ENCODE measurements at places on chromosomes 2 and 18.

GRCh38 chr18:75115514-75115913 lies 93.4 kb downstream of the PTGR3 start:
- DNase-seq = peak; percentile 31

GRCh38 chr18:79690586-79691482 lies 11.2 kb downstream of the CTDP1 start:
- DNase-seq = no peak

GRCh38 chr2:108591163-108591562 lies 56.9 kb downstream of the LIMS1 start:
- no peak for DNase-seq

GRCh38 chr2:134416018-134416417 lies 162.1 kb downstream of the MGAT5 start:
- no peak for DNase-seq

GRCh38 chr2:229085439-229085838 lies 185.6 kb downstream of the PID1 start:
- no peak for DNase-seq

DNA sequence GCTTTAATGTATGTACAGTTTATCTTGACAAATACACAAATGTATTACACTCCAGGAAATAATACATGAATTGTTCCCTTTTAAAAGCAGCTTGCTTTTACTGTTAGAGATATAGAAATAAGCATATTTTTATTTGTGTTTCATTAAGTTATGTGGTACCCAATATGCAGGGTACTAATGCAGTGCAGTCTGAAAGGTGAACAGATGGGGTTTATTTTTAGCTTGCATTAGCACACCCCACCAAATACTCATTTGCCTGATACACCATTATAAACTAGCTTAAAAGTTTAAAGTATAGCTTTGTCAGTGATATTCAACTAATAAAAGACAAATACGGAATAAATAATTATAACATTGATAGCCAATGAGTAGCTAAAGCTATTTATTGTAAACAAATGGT lies 394.7 kb upstream of the ZNF804A start:
- no peak for DNase-seq

- peak; percentile 81 for DNase-seq
Measured at GRCh38 chr18:5295231-5295920, at the start of gene ZBTB14. Gene ZBTB14 (minus strand): TSS chr18:5295726. CDS start chr18:5293246, 2,480 bp downstream.

DNA sequence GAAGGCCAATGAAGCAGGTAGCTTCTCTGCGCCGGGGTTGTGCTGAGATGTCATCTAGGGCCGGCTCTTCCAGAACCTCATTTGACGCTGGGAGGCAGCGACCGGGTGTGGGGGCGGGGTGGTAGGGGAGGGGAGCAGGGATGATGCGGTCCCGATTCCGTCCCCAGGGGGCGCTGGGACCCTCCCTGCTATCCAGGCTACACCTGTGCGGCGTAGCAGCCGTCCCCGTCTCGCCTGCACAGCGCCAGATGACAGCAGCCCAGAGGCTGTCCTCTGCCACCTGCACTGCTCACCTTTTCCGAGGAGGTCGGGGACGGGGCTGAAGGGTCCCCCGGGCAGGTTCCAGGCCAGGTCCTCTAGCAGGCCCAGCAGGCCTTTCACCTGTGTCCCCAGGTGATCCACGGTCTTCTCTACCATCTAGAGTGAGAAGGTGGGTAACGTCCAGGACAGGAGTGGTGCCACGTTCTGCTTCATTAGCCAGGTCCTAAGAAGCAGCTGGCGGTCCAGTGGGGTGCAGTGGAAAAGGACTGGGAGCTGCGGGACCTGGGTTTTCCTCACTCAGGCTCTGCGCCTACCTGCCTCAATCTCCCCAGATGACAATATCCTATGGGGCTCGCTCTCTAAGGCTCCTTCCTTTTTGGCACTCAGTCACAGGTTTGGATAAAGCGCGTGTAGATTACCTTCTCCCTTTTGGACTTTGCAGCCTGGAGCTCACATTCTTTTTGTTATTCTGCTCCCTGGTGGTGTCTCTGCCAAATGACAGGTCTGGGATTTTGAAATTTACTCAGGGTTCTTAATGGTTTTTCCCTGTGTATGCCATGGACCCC lies 56.0 kb upstream of the RAB6C start:
- no peak for DNase-seq

GRCh38 chr2:30978044-30978443 lies 160.2 kb downstream of the GALNT14 start:
- DNase-seq = no peak

DNA sequence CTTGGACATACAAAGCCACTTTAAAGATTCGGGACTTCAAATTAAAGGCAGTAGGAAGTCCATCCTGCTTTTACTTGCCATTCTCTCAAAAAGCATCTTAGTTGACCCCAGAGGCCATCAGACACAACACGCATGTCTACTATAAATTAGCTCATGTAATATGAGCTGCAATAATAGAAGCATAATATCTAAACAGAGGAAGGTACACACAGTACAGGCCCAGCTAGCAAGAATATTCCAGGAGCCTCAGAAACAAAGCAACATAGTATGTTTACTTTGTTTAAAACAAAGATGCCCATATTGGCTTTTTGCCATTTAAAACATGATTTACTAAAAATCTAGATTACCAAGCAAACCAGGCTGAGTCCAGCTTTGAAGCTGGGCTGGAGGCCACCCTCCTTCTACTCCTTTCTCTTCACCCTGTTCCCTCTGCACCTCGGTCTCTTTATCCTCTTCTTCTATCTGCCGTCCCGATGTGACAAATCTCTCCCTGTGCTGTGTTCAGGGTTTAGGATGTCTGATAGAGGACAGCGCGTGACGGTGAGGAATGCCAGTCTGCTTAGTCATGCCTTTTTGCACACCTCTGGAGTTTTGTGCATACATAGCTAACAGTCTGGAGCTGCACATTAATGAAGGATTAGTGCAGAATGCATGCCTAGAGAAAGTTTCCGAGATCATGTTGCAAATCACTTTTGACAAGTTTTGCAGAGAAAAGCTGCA lies 28.2 kb downstream of the DTNA start:
- no peak for DNase-seq

DNA sequence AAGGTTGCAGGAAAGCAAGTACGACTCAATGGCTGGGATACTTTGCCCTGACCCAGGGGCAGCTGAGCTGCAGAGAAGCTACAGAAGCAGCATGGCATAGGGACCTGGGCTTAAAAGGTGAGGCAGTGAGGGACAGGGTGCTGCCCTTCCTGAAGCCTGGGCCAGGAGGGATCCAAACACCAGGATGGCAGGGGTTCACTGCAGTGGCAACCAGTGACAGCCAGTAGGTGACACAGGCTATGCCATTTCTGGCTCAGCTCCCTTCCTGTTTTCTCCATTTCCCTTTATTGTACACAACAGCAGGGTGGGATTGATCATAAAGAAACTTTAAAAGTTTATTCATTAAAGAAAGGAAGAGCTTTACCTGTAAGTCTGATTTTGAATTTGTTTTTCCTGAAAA lies 48.8 kb downstream of the CABYR start:
- DNase-seq = no peak

DNA sequence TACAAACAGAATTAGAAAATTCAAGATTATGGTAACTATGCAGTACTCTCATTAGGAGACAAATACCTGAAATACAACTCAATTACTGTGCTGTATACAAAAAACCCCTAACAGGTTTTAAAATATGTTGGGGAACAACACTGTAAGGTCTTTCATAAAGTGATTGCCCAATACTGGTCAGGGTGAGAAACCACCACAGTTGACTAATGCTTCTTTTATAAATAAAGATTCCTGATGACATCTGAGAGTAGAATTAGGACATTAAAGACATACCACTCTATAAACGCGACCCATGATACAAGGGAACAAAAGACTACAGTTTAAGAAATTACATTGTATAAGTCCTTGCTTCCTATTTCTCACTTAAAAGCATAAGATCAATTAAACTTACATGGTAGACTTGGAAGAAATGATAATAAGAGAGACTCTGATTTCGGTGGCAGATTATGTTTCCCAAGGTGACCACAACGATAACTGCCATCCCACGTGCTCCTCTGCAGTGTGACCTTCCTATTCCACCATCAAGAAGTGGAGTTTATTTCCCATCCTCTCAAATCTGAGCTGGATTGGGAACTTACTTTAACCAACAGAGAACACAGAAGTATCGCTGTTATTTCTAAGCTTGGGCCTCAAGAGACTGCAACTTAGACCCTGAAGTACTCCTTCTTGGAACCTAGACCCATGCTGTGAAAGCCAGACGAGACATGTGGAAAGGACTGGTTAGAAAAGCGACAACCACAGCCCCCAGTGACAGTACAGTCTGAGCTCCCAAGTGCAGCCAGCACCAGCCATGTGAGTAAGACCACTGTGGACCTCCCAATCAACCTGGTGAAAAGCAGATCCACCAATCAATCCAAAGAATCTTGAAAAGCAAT lies 52.3 kb downstream of the ZNF521 start:
- no peak for DNase-seq

DNA sequence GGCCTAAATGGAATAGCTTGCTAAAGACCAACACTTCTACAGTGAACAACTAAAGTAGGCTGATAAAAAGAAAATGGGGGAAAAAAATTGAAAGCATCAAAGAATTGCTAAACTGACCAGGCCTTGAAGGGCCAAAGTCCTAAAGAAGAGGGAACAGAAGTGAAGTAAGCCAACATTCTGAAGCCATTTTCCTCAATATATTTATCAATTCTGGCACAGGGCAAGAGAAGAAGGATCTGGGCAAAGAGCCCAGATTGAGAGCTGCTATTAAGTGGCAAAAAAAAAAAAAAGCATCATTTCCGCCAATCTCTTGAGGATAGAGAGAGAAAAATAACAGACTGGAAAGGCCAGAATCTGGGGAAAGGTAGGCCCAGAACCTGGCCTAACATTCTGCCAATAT lies 25.7 kb downstream of the FANCL start:
- no peak for DNase-seq

- DNase-seq = no peak
Measured at GRCh38 chr2:201827621-201828020, 21.3 kb downstream of the CDK15 start.

- DNase-seq = peak; percentile 61
Measured at GRCh38 chr2:235506291-235506996, 12.6 kb downstream of the AGAP1 start.

- no peak for DNase-seq
Measured at GRCh38 chr2:64656379-64656778, 2.7 kb upstream of the SERTAD2 start.

- no peak for DNase-seq
Measured at GRCh38 chr18:50644807-50645206, 84.9 kb downstream of the MAPK4 start.

GRCh38 chr18:27661320-27662018 lies 476.4 kb upstream of the CHST9 start:
- DNase-seq = no peak

- no peak for DNase-seq
Measured at GRCh38 chr2:239443666-239444567, 43.1 kb upstream of the HDAC4 start.

DNA sequence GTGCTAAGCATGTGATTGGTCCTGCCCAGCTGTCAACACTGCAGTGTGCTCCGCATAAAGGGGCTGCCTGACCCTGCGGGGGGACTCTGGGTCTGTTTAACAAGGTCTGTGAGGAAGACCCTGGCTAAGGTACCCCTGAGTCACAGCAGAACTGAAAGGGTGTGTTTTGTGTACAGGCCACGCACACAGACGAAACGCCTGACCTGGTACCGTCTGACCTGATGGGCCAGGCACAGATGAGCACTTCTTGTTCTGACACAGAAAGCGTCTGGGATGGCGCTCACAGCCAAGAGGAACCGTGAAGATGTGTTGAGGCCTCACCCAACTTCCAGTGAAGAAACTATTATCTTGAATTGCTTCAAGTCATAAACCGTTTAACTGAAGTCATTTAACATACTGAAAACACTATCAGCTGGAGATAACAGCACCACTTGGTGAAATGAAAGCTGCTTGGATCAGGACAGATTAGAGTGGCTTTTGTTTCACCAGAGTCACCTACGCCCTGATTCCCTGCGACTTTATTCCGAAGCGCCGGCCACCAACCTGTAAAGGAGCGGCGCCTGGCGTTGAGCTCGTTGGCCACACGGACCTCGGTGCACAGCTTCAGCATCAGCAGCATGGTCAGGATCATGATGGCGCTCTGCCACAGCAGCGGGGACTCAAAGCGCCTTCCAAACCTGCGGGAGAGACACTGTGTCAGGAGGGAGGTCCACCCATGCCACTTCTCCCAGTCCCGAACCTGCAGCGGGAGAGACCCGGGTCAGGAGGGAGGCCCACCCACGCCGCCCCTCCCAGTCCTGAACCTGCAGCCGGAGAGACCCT lies 8.5 kb downstream of the SLC66A2 start:
- peak; percentile 53 for DNase-seq

DNA sequence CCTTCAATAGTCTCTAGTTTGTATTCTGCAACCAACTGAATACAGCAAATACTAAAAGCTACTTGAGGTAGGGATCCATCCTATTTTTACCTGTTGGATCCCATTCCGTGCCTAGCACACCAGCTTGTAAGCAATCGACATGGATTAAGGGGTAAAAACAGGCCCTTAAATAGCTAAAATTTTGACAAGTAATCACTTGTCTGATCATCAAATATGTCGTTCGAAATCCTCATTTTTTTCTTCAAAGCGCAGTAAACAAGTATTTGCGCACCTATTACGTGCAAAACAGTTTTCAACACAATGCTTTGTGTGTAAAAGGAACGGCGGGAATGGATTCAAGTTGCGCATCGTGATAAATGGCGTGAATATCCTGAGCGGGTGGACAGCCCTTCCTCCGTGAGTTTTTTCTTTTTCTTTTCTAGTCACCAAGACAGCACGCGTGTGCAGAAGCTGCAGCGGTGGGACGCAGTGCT lies 1.4 kb upstream of the ACVR2A start:
- DNase-seq = no peak
